ENCODE measurements at places on chromosomes 2 and 18.

DNA sequence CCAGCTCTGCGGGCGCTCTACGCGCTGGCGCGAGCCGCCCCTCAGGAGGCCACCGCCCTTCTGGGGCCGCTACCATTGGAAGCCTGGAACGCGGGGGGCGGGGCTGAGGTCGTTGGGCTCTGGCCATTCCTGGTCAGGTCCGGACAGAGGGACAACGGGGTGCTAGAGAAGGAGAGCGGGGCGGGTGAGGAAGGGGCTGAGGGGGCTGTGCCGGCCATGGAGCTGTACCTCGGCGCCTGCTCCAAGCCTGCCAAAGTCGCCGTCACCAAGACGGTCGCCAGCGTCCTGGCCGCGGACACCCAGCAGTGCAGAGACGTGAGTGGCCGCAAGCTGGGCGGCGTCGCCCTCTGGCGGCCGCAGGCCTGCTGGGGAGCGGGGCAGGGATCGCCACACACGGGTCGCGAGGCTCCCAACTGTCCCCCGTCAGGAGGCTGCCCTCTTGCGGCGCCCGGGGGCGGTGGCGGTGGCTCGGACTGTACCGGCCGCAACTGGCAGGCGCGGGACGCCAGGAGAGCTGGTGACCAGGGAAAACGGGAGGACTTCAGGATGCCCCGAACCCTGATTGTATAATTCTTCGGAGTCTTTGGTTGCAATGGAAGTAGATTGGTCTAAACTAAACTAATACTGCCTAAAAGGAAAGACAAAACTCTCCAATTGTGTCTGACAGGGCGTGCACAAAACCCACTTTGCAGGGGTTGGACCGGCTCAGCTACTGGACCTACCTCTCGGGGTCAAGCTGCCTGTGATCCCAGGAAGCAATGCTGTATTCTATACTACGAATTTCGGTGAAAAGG, at the start of gene FSIP2:
Gene FSIP2, plus strand, starts transcription at position 126 of the 794 bp plus-strand sequence. Its CDS starts 91 bp downstream, at position 217.
- peak; percentile 73 for DNase-seq

DNA sequence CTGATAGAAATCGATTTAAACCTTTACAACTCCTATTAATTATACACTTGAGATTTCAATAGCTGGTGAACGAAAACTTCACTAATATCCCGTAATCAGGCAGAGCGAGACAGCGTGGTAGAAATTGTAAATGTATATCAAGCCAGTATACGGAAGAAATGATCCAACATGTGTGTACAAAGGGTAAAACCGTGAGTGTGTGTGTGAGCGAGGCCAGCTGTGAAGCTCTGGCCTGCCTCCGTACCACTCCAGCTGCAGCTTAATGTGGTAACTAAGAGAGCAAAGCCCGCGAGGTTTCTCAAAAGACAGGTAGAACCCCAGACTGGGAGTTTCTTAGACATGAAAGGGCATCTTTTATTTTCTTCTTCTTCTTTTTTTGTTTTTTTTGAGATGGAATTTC, 52.3 kb upstream of the ZNF516 start:
- no peak for DNase-seq

DNA sequence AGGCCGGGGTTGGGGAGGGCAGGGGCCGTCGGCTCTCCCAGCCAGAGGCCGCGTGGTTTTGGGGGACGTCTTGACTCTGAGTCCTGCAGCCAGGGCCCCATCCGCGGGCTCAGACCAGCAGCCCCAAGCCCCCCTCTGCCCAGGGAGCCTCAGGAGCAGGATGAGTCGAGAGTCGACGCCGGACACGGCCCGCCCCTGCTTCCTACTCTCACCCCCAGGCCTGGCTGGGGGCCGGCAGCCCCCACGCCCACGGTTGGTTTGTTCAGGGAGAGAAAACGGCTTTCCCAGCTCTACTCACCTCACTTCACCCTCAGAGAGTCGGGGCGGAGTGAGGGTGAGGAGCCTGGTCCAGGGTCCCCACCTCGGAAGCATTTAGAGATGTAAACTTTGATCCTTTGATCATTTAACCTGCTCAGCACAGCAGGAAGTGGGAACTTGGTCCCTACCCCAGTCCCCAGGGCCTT, 6.9 kb downstream of the SNORC start:
- DNase-seq: no peak

DNA sequence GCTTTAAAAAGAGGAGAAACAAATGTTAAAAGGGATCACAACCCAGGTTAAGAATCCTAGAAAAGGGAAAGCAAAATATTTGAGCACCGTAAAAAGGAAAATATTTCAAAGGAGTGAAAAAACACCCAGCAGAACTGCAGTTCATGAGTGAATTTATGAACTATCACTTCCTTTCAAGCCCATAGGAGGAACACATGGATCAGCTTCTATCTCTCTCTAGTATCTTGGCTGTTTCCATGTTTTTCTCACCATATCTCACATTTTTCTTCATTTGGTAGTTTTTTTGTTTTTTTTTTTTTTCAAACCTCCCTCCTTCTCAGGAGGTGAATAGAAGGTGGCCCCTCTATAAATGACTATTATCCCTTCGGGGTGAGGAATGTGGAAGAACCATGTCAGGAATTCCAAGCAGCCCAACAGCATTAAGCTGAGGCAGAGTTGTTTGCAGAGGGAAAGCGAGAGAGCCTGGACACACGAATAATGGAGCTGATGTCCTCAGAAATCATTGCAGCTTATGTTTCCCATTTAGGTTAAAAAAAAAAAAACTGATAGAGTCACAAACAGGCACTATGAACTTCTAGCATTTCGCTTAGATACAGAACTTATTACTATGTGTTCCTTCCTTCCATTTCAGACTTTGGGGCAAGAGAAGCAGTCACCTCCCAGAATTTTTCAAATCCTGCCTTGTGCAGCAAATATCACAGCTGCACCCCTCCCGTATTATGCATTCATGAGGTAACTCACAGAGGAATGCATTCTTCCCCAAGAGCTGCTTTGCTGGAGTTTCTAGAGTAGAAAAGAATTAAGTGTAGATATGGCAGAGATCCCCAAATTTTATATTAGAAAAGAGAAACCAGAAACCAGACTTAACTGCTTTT, 315.6 kb downstream of the IRS1 start:
- no peak for DNase-seq

DNA sequence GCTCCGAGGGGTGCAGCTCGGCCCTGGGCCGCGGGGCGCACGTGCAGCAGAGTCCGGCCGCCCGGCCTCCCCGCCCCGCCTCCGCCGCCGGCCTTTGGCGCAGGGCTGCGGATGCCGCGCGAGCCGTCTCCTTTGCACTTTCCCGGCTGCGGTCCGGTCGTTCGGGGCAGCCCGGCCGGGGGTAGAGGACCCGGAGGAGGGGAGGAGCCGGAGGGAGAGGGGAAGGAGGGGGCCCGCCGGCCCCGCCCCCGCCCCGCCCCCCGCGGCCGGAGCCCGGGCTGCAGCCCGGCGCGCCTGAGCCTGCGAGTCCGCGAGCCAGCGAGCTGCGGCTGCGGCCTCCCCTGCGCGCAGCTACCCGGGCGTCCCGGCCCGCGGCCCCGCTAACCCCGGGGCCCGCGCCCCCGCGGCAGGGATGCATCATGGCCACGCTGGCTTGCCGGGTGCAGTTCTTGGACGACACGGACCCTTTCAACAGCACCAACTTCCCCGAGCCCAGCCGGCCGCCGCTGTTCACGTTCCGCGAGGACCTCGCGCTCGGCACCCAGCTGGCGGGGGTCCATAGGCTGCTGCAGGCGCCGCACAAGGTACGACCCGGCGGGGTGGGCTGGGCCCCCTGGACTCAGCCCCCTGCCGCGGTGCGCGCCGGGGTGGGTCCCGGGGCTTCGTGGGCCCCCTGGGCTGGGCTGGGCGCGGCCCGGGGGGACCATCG, at the start of gene FHOD3:
Gene FHOD3, plus strand, starts transcription at position 297 of the 709 bp plus-strand sequence. Its CDS starts 123 bp downstream, at position 420.
- DNase-seq: peak; percentile 81

- no peak for DNase-seq
Measured at GRCh38 chr2:197304556-197305011, 6.0 kb downstream of the ANKRD44 start.

DNA sequence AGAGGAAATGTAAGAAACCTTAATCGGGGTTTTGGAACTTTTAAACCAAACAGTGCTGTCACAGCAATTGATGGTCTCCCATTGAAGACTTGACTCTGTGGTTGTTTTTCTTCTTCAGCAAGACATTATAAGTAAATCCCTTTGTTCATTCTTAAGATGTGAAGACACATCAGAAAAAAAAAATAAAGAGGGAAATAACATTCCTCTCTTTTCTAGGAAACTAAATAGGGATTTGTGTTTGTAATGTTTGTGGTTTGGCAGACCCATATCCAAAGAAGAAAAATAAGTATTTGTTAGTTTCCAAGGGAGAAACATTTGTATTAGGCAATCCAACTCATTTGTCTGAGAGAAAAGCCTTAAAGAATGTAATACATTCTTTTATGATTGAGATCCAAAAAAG, 359.9 kb downstream of the DSC3 start:
- DNase-seq: no peak

- no peak for DNase-seq
Measured at GRCh38 chr2:235131334-235132305, 179.8 kb downstream of the SH3BP4 start.

DNA sequence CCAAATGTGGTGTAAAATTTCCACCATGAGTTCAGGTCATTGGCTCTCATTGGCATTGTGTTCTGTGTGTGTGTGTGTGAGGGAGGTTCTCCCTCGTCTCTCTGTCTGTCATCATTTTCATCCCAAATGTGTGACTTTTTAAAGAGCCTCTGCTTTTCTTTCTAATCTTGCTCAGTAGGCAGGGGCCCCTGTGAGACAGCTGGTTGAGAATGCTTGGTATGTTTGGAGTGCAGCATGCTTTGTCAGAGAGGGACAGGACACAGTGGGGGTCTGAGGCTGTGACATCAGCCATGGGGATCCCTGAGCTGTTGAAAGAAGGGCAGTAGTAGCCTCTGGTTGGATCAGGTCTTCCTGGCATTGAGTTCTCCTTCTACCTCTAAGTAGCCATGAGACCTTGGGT, 10.6 kb downstream of the PTPRM start:
- DNase-seq: no peak

DNA sequence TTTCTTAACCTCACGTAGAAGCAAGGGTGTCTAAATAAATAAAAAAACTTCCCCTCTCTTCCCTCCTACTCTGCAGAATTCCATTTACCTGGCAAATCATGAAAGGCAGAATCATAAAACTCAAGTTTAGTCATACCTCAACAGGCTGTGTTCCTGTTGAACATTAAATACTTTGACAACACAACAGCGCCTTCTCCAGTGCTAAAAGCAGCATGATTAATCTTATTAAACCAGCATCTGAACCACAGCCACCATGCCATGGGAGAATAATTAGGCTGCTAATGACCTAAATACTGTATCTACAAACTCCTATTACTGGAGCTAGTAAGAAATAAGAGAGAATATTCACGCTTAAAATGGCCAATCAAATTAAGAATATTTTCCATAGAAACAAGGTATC, 68.1 kb downstream of the CDH2 start:
- no peak for DNase-seq

DNA sequence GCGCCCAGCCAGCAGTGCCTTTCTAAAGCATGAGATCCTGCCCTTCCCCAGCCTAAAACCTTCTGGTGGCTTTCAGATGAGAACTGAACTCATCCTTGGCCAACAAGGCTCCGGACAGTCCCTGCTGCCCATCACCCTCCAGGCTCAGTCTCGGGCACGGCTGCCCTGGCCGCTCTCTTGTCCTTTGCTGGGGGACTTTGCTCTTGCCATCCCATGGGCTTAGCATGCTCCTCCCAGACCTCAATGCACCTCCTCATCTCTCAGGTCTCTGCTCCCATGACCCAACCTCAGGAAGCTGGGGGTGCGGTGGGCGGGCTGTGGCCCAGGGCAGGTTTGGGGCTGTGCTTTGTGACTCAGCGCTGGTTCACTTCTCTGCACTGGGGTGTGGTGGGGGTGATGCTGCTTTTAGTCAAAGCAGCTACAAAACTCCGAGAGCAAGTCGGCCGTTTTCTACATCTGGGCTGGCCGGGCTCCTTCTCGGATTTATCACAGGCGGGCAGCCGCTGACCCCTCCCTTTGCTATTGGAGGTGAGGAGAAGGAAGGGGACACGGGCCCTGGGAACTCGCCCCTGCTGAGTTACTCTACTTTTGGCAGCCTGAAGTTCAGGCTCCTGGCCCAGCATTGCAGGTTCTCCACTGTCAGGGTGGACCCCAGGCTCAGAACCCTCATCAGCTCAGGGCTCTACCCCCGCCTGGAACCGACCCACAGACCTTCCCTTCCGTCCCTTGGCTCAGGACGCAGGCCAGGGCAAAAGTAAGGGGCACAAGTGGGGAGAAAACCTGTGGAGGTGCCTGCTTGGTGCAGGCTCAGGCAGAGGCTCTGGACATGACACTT, 90.6 kb upstream of the TAF1B start:
- no peak for DNase-seq

GRCh38 chr2:232132181-232132580, 170.7 kb downstream of the DIS3L2 start:
- no peak for DNase-seq

DNA sequence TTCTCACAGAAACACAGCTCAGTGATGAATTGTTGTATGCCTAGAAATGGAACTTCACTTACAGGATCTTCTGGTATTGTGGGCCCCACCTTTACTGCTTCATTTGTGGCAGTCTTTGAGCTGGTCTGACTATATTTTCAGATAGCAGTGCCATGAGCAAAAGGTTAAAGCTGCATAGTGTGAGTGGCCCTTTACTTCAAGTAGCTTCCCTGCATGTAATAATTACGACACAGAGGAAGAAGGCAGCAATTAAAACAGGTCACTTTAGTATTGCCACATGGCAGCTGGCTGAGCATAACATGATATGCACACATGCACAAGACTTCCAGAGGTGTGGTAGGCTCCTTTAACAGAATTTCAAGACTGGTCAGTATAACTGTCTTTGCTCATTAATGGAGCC, 426.3 kb upstream of the ZEB2 start:
- DNase-seq: no peak

DNA sequence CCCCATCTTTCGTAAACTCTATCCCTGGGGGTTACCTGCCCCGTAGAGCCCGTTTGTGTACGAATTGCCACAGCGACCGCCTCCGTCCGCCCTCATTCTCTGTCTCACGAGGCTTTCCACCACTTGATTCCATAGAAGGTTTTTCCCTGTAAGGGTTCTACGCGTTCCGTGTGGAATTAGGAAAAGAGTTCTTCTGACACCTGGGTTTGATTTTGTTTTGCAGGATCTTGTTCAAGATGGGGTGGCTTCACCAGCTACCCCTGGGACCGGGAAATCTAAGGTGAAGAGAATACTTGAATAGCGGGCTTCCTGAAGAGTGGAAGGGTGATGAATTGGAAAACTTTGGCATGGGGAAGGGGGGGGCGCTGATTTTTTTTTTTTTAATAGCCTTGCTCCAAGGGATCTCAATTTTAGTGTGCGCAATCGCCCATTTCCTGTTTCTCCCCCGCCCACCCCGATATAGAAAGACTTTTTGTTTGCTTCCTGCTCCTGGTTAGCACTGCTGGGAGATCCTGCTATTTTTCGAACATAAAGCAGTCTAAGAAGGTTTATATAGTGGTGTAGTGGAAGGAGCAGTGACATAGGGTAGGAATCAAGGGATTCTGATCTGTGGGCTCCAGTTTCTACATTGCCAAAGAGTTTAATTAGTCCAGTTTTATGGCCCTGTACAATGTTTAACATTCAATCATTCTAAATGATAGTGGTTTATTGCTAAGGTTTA, 564 bp downstream of the GCC2 start:
- DNase-seq: peak; percentile 50

- DNase-seq: no peak
Measured at GRCh38 chr2:231008131-231008530, 12.2 kb downstream of the SPATA3 start.

- DNase-seq: no peak
Measured at GRCh38 chr2:84856787-84857186, 24.1 kb downstream of the TRABD2A start.

Measured in femur (tissue), 1 donor.